AG10803 (cell line): ENCODE measurements at places on chromosomes 13 and 19.
A peak's percentile ranks its signal among the peaks of the same experiment; 100 is the strongest.

- peak; percentile 51 for DNase-seq
Observed at GRCh38 chr19:18453269-18454024, 15.5 kb upstream of the ISYNA1 start.

DNA sequence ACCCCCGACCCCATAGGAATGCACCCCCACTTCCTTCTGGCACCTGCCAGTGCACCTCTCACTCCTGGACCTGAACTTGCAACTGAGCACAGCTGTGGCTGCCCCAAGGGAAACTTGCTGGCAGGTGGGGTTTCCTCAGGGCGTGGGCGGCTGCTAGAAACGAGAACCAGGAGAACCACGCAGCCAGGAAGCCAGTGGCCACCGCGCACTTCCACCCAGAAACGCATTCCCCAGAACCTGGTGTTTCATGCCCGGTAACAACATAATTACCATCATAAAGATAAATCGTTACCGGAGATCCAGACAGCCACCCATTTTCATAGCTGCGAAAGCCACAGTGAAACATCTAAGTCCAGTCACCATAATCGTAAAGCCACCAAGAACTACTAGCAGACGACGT lies 75.2 kb upstream of the C13orf46 start:
- no peak for DNase-seq

GRCh38 chr19:19526581-19527370 lies 1.9 kb upstream of the YJEFN3 start:
- DNase-seq: no peak

DNA sequence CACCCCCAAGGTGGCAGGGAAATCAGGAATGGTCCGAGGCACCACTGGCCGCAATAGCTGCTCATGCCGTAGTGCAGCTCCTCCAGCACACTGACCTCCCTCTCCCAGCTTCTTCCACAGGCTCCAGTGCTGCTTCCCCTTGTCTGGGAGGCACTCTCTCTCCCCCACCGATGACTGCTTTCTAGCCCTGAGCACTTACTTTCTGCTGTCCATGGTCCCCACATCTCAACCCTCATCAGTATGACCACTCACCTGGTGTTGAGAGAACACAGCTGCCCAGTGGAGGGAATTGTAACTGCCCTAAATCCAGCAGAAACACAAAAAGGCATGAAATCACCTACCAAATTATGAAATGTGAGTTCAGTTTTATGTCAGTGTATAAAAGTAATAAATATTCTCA lies 28.9 kb upstream of the TPP2 start:
- no peak for DNase-seq

GRCh38 chr13:46143184-46143701 lies 38.4 kb upstream of the CPB2 start:
- DNase-seq: no peak

DNA sequence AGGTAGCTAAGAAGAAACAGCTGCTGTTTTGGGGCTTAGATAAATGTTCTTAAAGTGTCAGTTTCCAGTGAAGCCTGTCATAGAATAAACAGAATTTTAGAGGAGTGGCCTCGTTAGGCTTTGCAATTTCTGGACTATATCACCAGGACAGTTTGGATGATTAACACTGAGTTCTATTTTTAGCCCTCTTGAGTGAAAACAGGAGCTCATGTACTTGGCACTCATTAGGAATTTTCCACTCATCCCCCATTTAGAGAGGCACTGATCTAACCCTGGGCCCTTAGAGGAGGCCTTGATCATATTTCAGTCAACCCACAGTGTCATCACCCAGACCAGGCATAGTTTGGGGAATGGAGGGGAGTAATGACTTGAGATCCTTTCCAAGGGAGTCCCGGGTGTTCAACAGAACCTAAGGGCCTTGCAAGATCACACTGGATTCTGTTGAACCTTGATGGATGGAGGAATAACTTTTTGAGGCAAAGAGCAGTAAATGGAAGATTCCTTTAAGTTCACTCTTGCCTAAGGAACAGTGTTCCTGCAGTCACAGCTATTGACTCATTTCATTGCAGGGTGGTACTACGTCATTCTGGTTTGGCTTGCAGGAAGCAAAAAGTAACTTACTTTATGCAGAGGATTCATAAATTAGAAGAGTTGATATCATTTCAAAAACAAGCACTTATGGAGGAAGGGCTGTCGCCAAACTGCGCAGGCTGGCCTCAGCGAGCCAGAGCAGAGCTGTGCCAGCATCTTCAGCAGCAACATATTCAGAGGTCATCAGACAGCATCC lies 160.2 kb downstream of the SLC7A1 start:
- DNase-seq: peak; percentile 95

DNA sequence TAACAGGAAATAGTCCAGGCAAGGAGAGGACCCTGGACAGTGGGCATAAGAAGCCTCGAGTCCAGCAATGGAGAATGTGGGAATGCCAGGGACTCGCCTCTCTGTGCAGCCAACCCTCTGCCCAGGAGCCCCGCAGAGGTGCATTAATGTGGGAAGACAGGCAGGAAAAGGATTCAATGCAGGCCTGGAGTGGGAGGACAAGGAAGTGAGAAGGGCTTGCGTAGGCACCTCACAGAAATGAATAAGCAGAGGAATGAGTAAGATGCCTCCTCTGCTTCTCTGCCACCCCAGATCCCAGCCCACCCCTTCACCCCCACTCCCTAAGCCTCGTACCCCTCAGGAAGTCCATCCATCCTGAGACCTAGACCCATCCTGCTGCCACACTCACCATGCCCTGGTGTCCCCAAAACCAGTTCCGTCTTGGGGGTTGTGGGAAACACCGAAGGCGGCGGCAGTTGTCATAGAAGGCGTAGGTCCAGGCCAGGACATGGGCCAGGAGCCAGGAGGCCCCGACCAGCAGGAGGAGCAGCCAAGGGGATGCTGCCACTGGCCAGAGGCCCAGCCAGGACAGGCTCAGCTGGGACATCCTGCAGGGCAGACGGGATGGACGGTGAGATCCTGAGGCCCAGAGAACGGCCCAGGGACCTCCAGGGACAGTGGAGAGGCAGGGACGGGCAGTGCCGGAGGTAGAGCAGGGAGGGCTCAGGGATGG lies 692 bp downstream of the CYP4F2 start:
- DNase-seq: no peak
